ENCODE measurements at places on chromosomes 1 and 21.

GRCh38 chr21:43972850-43973633, 39.1 kb upstream of the TRAPPC10 start:
- no peak for DNase-seq

- no peak for DNase-seq
Observed at GRCh38 chr1:112704391-112704933, 2.5 kb downstream of the RHOC start.

- DNase-seq: no peak
Observed at GRCh38 chr21:44089001-44089911, 17.9 kb upstream of the PWP2 start.

DNA sequence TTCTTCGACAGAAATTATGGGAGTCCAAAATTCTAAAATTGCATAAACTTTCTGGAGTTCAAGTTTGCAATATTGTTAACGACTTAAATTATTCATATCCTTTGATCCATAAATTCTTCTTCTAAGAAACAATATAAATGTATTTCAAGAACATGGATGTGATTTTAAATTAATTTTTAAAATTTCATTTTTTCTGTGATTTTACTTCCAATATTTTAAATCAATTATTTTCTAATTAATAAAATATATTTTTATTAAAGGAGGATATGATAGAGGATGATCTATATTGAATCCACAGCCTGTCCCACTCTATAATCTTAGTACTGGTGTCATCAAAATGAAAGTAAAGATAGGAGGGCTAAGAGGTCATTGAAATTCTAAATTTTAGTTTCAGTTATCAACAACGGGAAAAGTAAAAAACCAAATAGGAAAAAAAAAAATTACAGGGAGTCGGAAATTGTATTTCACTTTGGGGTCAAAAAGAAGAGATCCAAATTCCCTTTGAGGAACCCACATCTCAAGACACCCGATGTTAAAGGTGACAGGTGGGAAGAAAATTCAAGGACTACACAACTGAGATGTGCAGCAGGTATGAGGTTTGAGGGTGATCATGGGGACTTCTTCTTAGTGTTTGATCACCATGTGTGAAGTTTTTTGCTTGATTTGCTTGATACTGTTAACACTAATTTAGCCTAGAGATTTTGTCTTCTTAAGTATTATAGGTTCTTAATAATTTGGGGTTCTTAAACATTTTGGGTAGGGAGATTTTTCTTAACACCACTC, 154.8 kb upstream of the RGS18 start:
- no peak for DNase-seq

- no peak for DNase-seq
Observed at GRCh38 chr1:201245082-201245481, 38.2 kb upstream of the PKP1 start.

DNA sequence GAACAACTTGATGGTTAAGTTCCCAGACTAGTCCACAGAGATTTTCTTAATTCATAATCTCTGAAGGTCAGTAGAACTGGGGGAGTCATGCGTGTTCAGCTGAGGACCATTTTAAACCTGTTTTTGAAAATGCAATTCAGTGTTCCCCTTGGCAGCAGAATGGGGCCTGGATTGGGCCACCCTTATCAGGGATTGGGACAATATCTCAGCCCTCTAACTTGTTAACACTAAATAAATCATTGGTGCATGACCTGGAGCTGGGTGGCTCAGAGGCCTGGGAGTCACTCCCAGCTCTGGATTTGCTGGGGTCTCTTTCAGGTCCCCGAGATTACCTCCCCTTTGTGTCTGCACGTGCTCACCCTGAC, 55.3 kb downstream of the MRPS6 start:
- DNase-seq: no peak

DNA sequence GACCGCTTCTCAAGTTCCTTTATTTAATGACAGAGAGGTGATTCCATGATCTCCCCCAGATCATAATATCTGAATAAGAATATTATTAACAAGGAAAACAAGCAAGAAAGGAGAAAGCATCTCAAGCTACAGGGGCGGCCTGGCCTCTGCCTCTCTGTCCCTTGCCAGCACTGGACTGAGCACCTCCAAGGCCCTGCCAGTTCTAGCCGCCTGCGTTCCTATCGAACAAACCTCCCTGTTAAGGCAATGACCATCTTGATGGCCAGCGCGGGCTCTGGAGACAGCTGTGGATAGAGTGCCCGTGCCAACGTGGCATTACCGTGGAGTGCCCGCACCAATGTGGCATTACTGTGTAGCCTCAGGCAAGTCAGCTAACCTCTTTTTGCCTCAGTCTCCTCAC, 84.8 kb downstream of the NPHP4 start:
- DNase-seq: no peak

DNA sequence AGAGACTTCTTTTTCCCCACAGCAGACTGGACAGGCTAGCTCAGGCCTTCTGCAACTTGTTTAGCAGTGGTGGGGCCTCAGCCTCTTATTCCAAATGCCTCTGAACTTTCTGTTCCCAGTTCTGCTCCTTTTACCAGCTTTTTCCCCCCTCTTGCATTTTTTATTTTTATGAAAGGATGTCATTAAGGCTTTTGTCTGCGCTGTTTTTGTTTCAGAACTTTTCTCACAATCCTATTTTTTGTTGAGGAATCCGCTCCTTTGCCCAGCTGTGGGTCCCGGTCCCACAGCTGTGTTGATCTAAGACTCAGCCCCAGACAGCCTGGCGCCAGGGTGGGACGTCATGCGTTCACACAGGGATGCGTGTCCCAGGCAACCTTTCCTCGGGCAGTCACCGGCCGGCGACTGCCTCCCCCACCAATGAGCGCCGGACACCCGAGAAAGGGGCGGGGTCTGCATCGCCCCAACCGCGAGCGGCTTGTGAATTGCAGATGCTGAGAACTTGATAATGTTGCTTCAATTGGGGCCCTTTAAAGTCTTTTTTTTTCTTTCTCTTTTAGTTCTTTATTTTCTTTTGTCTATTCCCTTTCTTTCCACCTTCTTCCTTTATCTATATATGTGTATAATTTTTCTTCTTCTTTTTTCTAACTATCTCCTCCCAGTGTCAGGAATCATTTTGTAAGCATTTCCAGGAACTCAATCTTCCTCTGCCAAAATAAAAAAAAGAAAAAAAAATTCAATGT, 3.0 kb upstream of the ID3 start:
- no peak for DNase-seq

Data from stimulated activated CD8-positive, alpha-beta memory T cell treated with anti-CD3 and anti-CD28 coated beads, Interleukin-12 subunit alpha, Interleukin-12 subunit beta, amount 100 ng/mL, for 1 hour (primary cell).